GM12864 (cell line): ENCODE measurements at places on chromosomes 5 and 9.

DNA sequence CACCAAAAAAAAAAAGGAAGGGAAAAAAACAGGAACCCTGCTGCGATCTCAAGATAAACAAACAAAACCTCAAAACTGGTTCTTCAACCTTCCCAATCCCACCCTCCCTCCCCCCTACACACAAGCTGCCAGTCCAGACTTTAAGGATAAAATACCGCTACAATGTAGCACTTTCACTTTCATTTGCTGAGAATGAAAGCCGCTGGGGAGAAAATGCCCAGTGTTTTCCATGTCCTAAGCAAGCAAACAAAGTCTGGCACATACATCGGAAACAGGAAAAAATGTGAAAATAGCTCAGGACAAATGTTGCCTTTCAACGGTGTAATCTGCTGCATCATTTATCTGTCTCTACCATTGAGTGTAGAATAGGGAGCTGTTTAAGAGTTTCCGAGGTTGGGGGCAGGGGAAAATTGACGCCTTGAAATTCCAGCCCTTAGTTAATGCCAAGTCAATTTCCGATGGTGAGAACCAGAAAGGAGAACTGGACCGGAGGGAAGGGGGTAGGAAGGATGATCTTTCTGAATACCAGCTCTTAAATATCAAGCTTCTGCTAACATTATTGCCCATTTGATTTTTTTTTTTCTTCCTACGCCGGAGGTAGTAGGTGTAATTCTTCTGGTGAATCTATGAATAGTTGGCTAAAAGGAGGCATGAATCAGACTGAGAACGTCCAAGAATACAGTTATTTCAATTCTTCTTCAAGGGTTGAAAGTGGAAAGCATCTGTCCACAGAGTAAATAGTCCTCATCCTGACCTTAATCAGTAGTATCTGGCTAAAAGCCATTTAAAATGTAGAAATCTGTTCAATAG lies 1.2 kb upstream of the ADAMTS6 start:
- no peak for DNase-seq

GRCh38 chr5:117488976-117489500 lies 914.4 kb upstream of the SEMA6A start:
- DNase-seq = no peak

DNA sequence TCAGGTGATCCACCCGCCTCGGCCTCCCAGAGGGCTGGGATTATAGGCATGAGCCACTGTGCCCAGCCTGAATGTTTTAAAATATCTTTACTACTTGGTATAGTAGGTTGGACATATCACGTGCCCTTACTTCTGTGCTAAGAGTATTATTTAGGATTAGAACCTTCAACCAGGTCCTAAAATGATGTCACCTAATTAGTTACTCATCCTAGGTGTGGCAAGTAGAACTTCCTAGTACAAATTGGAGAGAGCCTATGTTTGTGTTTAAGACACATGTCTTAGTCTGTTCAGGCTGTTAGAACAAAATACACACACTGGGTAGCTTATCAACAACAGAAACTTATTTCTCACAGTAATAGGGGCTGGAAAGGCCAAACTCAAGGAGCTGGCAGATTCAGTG lies 51.5 kb downstream of the ZFAND5 start:
- no peak for DNase-seq

- no peak for DNase-seq
Measured at GRCh38 chr5:135005076-135005475, 29.0 kb downstream of the PITX1 start.

DNA sequence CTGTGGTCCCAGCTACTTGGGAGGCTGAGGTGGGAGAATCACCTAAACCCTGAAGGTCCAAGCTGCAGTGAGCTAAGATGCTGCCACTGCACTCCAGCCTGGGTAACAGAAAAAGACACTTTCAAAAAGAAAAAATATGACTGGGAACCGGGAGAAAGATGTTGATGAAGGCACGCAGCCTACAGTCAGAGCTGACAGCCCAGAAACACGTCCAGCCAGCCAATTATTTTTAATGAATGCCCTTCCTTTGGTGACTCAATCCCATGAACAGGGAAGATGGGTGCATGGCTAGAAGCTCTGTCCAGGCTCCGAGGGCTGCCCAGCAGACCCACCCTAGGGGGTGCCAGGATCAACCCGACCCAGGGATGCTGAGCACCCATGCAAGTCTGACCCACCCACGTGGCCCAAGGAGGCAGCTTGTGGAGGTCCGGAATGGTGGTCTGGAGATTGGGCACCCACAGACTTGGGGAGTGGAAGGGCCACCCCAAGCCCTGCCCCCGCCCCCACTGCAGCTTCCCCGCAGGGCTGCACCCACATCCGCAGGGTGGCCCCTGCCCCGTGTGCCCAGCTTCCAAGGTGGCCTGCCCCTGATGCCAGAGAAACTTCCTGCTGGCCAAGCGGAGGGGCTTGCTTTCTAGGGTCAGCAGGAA lies 51.0 kb downstream of the ADAMTS2 start:
- DNase-seq = no peak

DNA sequence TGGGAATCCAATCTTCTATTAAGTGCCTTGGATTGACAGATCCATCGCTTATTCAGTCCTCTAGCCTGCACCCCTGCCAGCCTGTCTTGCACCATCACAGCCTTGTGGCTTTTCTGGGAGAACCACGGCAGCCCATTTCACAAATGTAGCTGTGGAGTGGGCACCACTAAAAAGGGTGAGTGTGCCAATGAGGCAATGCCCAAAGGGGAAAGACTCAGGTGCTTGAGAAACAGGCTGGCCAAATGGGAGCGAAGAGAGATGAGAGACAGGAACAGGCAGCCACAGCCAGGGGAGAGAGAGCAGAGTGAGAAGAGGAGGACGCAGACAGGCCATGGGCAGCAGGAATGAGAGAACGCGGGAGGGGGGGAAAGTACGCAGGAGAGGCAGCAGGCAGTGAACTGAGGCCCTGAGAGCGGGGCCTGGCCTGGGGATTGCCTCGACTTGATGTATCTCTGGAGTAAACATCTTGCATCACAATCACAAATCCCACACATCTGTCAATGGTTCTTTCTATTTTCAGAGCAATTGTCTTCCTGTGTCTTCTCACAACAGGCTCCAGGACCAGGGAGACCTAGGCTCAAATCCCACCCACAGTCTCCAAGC lies 173.1 kb downstream of the SYK start:
- DNase-seq = no peak

- DNase-seq = no peak
Measured at GRCh38 chr5:59840200-59840601, 53.3 kb downstream of the PDE4D start.

DNA sequence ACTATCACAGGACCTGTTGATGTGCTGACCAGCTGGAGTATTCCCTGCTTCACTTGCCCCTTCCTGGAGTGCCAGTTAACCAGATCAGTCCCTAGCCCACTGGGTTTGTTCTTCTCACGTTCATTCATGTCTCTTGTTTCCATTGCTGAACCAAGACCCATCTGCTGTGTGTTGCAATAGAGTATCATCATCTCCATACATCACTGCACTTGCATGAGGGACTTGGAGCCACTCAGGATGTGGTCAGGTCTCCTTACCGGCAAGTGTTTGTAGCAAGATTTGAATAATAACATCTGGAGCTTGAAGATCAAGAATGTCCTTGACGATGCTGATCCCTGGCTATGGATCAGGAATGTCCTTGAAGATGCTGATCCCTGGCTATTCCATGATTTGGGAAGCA lies 358.6 kb downstream of the IRX1 start:
- no peak for DNase-seq

DNA sequence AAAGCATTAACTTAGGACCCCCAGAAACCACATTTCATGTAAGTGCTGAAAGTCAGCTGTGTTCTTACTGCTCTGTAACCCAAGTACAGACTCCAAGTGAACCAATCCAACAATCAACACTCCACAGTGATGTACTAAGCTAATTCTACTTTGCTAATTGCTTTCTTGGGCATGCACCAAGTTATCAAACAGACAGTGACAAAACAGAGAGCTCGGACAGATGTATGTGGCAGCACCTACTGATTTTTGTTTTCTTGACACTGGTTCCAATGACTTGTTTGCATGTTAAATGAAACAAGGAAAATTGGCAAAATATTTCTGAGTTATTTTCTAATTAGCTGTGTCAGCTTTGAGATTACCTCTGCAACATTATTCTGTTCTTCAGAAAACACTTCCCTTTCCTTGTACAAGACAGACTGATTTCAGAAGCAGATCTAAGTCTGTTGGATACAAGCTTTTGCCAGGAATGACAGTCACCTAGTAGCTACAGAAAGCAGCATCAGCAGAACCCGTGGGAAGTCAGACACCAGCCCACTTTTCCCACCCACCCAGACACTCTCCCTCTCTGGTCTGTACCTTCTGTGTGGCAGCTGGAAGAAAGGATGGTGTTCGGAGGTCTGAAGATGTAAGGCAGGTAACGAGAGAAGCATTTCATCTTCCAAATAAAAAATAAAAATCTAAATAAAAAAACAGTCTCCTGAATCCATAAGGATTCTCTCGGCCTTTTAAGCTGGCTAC lies 176.7 kb upstream of the PPP2R2B start:
- no peak for DNase-seq

DNA sequence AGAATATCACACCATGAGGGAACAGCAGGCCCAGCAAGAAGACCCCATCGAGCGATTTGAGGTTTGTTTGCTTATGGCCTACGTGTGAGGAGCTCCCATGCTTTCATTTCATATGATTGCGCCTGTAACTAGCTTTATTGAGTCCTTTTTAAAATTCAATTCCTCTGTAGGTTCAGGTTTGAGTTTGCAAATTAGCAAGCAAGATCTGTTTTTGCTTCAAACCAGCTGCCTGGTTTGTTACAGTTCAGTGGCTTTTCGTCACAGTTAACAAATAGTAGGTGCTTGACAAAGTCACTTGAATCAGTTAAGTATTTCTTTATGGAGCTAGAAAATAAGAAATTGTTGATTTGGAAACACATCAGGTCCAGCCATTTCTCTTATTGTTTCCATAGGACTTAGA lies 56.3 kb downstream of the GPR21 start:
- DNase-seq = no peak

GRCh38 chr5:149497357-149497756 lies 53.9 kb downstream of the CSNK1A1 start:
- DNase-seq = no peak

DNA sequence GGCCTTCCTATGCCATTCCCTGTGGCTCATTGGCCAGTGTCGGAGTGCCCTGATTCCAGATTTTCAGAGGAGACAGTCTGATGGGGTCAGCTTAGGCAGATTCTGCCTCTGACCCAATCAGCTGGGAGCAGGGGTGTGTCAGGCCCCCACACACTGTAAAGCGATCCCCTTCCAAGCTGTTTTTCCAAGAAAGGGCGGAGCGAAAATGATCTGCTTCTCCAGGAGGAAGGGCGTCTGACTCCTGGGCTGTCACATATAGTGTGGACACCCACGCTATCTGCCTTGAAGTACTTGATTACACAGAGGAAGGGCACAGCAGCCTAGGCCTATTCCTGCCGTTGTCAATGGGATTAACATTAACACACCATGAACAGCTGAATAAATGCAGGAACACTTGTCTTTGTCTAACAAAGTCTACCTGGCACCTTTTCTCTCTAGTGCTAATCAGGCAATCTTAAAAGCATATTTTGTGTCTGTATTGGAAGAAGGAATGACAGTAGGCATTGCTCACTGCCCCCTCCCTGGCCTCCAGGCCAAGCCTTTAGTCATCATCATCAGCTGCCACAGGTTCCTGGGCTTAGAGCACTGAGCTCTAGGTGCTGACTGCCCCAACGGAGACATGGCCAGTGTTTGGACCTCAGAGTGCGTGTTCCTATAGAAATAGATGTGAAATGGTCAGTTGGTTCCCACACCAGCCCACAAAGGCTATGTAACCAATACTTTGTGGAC lies 218.7 kb downstream of the MELK start:
- DNase-seq = no peak

GRCh38 chr5:74667396-74667795 lies 17.6 kb upstream of the HEXB start:
- DNase-seq = no peak

GRCh38 chr5:6206501-6206900 lies 171.8 kb downstream of the MED10 start:
- no peak for DNase-seq

DNA sequence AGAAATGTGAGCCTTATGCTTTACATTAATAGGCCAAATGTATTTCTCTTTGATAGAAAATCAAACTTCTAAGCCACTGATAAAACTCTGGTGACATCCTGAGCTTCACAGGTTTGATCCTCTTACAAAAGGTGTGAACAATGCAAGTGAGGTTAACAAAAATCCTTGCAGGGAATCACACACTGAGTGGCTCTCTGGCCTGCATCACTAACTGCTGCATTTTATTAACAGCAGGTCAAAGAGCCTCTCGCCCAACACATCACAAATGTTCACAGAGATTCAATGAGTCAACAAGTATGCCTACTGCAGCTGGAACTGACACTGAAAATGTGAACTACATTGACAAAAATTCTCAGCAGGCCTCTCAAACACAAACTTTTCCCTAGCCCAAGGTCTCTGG lies 122.3 kb downstream of the SEMA5A start:
- DNase-seq = no peak

GRCh38 chr5:2902742-2903297 lies 151.3 kb upstream of the IRX2 start:
- DNase-seq = no peak

- no peak for DNase-seq
Measured at GRCh38 chr9:128323212-128323730, 632 bp downstream of the COQ4 start.

GRCh38 chr5:113510836-113511451 lies 2.5 kb upstream of the YTHDC2 start:
- DNase-seq = no peak

DNA sequence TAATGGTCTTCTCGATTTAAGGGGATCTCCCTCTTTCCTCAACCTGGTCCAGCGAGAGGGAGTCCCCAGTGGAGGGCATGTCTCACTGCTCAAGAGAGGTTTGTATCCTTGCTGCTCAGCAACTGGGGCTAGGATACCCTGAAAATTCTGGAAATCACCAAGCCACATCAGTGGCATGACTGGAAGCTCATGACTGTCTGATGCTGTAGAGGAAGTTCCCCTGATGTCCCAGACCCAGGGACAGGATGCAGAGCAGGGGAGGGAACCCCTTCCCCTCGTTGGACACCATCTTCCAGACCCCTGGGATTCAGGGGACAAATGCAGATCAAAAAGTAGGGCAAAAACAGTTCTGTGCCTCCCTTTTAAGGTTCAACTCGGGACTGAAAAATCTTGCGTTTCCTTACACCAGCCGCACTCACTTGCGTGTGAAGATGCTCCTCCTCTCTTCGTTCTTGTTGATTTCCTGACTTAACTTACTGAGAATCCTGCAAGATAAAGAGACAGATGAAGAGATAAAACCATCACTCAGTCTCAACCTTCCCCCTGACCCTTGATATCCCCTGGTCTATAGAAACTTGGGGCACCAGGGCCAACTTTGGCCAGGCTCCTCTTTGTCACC lies 22.1 kb downstream of the LCP2 start:
- no peak for DNase-seq

- no peak for DNase-seq
Measured at GRCh38 chr5:145829708-145830361, 5.3 kb downstream of the PRELID2 start.

DNA sequence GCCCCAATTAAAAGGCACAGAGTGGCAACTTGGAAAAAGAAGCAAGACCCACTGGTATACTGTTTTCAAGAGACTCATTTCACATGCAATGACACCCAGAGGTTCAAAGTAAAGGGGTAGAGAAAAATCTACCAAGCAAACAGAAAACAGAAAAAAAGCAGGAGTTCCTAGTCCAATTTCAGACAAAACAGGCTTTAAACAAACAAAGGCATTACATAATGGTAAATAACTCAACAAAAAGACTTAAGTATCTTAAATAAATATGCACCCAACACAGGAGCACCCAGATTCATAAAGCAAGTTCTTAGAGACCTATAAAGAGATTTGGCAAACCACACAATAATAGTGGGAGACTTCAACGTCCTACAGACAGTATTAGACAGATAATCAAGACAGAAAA lies 215.8 kb downstream of the SLCO4C1 start:
- DNase-seq = no peak
